T follicular helper cell (primary cell): ENCODE measurements at places on chromosomes 1 and 21.
A peak's percentile ranks its signal among the peaks of the same experiment; 100 is the strongest.

DNA sequence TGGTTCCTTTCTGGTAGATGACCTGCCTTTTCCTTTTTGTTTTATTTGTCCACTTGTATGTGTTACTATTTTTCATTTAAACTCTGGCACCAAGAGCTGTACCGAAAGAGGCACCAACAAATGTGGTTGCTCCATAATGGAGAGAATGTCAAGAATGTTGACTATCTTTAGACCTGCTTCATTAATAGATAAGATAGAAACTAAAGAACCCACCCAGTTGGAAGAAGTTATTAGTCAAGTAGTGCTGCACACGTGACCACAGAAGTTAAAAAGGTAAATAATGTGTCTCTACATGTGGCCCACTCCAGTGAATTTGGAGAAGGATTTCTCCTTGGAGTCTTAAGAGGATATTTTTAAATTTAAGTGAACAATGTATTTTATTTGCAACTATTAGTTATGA lies 9.3 kb downstream of the ATP1A1 start:
- no peak for DNase-seq

DNA sequence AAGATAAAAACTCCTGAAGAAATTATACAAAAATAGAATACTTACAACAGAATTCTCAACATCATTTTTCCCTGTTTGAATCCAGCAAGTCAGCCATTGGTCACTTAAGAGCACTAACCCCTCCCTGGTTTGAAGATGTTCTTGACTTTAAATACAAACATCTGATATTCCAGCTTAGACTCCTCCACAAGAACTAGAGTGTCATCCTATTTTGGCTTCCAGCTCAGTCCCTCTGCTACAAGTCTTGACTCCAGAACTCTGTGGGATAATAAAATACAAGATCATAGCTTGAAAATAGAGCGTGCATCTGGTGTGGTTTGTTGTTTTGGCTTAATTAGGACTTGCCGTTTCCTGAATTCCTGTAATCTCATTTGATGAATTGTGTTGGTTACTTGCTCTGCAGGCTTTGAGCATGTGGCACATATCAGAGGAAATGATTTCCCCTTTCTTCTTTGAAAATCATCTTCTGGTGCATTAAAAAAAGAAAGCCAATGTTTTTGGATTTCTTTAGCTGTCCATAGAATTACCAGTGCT lies 63.7 kb upstream of the DPT start:
- no peak for DNase-seq

- no peak for DNase-seq
These were observed 266.3 kb downstream of the RHOU start for GRCh38 chr1:229001467-229002011.

DNA sequence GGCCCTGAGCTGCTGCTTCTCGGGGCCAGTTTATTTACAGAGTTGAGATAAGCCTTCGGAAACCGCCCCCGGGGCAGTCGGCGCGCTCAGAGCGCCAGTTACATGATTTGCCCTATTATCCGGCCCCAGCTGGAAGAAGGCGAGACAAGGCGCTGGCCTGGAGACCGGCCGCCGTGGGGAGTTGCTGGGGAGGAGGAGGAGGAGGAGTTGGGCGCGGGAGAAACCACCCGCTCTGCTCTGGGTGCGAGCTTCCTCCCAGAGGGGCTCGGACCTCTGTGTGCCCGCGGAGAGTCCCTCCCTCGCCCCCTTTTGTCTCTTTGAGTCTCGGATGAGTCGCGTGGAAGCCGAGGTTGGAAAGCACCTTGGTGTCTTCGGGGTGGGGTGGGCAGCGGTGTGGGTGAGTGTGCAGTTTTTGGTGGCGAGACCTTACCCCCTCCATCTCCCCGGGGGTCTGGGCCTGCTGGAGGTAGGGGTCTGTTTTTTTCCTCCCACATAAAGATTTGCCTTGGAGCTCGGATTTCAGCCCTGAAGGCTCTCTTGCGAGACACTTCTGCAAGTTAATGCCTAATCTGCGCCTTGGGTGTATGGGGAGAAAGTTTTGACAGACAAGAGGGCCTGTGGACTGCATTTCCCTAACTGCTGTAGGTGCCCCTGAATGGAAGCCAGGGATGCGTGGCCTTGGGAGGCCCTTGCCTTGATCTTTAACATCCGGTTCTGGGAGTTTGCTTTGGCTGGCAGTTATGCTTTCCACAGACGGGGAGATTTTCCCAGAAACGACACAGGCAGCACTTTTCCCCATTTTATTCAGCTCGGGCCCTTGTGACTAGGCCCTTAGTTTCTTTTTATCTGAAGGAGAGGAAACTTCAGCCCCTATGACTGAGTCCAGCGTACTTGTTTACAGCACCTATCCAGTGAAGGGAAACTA lies 80.0 kb downstream of the NDUFS5 start:
- no peak for DNase-seq

GRCh38 chr21:37618081-37618480 lies 251.5 kb downstream of the DYRK1A start:
- no peak for DNase-seq

- DNase-seq: peak; percentile 26
These were observed 8.9 kb upstream of the LEMD1 start for GRCh38 chr1:205430696-205431305.

DNA sequence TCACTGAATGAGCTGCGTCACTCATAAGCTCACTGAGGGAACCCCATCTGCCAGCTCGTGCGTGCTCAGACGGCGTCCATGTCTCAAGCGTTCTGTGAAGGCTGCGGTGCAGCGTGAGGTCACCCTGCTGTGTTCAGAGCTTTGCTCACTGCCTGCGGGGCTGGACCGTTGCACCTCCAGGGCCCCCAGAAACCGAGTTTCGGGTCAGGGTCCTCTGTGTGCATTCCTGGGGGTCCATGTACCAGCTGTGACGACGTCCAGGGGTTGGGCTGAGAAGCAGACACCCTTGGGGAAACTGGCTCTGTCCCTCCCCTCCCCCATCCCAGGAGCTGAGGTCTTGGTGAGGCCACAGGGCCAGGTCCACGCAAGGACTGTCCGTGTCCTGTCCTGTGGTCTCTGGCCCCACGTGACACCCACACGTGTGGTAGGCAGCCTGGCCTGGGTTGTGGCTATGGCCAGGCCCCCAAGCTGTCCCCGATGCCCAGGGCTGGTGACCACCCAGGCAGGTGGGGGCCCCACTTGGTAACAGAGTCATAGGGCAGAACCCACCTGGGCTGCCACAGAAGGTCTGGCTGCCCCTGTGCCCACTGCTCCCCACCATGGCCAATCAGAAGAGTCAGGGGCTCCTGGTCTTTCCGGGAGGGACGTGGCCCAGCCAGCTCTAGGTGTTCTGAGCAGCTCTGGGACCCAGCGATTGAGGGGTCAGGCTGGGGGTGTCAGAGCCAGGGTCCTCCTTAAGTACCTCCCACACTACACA lies 24.4 kb downstream of the FTCD start:
- no peak for DNase-seq

GRCh38 chr1:16208270-16208987 lies 4.0 kb downstream of the ARHGEF19 start:
- no peak for DNase-seq

DNA sequence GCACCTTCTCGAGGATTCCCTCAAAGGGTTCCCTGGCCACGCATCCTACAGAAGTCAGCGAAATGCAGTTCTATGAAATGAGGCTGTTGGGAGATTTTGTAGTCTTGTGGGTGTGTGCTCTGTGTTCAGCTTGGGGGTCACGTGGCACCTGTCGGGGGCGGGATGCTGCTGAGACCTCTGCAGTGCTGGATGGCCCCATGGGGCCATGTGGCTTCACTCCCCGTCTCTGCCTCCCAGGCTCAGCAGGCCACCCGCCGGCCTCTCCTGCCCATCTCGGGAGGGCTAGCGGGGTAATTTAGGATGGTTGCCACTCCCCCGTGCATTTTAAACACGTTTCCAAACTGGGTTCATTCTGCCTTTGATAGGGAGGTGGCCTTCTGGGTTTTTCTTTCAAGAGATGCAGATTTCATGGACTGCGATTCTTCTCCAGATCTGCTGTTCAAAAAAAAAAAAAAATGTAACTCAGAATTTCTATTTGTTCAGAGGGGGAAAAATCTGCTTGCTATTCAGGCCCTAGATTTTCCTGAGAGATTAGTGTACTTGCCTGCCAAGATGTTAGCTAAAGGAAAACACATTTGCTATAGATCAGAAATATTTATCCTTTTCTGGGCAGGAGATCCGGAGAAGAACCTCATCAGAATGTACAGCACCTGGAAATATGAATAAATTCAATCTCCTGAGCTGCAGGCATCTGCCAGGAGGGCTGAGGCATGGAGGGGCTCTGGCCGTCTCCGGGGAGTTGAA lies 277.2 kb upstream of the VAMP3 start:
- DNase-seq: no peak

DNA sequence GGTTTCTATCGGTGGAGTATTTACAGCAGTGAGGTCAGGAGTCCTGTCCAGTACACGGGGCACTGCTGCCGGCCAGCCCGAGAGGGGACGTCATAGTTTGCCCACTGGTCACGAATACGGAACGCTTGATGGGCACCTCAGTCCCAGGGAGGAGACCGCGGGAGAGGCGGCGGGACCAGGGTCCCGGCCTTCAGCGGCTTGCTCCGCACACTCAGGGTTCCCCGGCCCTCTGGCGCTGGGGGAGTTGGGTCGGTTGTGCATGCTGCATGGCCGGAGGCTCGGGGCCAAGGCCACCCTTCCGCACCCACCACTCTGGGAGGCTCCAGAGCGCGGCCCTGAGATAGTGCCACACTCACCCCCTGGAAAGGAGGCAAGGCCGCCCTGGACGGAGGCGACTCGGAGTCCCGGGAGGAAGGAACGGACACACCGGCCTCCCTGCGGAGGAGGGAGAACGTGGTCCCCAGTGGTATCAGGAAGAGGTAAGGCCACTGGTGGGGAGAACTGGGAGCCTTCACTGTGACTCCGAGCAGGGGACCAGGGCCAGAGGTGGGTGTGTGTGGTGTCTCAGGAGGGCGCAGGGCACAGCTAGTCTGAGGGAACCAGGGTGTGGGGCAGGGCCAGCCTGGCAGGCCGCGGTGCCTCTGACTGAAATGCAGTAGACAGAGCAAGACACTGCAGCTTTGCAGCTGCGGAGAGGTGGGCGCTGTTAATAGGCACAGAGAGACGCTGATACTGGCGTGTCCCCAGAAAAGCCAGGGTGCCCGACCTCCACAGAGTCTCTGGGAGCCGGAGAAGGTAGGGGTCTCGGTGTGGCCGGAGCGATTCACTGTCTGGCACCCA lies 28.6 kb upstream of the PRSS38 start:
- no peak for DNase-seq

DNA sequence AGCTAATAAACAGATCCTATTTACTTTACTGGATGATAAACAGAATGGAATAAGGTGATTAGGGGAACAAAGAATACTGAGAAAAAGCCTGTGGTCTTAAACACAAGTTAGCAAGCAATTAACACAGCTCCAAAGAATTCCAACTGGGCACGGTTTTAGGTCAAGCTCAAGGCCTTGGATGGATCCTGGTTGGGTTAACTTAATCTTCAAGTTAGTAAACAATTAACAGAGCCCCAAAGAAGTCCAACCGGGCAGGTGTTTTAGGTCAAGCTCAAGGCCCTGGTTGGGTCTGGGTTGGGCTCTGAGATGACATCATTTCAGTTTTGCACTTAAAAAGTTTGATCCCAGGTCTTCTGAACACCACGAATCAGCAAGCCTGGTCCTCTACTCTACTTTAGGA lies 1086.3 kb upstream of the TMPRSS15 start:
- no peak for DNase-seq
